ENCODE measurements at places on chromosomes 16 and 17.

DNA sequence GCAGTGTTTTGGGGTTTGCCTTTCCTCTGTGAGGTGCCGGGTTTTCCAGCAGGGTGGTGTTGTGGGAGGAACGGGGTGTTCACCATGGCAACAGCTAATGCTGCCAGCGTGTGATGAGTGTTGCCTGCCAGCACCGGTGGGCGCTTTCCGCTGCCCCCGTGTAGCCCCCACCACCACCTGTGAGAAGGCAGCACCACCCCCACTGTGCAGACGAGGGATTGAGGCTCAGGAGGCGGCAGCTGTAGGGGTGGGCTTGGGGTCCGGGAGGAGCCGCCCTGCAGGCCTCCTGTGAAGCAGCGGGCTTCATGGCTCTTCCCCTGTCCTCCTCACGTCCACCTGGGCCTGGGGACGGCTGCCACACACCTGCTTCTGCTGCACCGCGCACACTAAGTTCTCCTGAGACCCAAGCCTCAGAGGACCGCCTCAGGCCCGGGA, 5.2 kb downstream of the RAB40C start:
- DNase-seq = no peak

- no peak for DNase-seq
Measured at GRCh38 chr16:10906482-10906881, 29.5 kb downstream of the CIITA start.

DNA sequence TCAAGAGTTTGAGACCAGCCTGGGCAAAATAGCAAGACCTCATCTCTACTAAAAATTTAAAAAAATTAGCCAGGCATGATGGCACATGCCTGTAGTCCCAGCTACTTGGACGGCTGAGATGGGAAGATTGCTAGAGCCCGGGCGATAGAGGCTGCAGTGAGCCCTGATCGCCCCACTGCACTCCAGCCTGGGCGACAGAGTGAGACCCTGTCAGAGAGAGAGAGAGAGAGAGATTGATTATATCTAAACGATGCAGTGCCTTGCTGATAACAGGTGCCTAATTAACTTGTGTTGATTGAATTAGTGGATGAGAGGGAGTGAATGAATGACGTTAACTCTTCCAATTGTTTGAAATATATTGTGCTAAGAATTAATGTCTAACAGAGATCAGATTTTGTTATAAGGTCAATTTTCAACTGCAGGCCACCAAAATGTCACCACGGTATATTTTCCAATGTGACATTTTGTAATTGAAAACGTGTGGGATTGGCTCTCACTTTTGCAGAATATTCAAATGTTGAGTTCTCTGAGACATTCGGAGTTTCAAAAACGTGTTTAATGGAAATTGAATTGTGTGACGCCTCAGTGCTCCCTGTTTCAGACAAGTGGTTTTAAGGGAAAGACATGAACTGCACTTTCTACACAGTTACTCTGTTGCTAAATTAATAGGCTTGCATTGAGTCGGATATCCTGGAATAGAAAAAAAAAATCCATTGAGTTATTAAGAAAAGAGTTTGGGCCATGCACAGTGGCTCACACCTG, 53.6 kb downstream of the ABAT start:
- no peak for DNase-seq

- DNase-seq = no peak
Measured at GRCh38 chr16:28167221-28167620, 44.5 kb downstream of the XPO6 start.

DNA sequence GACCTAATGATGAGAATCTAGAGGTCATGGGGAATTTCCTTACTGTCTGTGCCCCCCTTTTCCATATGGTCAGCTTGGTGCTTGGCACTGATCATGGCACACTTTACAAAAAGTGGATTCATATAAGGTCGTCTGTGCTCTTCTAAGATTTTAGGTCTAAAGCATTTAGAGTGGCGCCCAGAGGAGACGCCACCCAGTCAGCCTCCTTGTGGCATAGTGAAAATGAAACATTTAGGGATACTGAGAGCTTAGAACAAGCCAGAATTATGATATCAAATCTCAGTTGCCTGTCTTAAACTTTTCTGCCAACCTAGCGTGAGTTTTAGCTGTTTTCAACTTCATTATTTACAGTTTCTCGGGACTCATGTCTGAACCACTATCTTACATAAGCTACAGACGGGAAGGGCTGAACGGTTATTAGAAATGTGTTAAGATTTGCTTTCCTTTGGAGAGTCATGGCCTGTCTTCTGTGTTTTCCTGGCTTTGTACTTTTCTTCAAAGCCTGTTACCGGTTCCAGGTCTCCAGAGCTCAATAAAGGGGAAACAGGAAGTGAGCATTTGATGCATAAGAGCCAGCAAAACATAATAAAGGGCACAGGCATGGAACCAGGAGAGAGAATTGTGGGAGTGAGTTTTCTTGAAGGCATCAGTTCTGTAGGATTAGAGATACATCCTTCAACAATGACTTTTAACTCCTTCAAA, 13.7 kb downstream of the ZNRF1 start:
- no peak for DNase-seq

GRCh38 chr16:87846705-87847466, 22.4 kb downstream of the SLC7A5 start:
- DNase-seq = no peak

DNA sequence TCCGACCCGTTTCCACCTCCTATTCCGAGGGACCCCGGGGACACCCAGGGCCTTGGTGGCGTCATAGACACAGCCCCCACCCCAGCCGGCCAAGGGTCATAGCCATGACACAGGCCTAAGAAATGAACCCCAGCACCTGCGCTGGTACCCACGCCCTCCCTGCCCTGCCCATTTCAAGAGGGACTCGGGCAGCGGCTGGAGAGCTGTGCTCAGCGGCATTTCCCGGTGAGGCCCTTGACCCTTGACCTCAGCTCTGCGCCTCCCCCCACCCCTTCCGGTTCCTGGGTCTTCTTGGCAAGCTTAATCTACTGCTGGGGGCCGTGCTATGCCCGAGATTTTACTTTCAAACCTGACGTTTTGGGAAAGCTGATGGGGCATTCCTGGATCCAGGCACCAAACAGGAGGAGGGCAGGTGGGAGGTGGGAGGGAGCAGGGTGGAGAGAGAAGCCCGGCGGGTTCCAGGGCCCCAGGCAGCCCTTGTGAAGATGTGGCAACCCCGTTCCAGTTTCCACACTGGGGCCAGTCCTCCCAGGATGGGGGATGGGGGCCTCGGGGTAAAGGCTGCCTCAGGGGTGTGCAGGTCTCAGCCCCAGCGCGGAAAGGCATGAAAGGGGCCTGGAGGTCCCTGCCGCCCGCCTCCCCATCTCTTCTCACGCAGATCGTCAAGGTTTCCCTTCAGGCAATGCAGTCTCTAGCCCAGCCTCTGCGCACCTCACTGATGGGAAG, at the start of gene SLC22A31:
TSS of gene SLC22A31 (minus strand) at position 414 of the 726 bp plus-strand sequence. CDS start at position 378, 36 bp downstream.
- no peak for DNase-seq

- no peak for DNase-seq
Measured at GRCh38 chr16:55666012-55666411, 10.2 kb downstream of the SLC6A2 start.

GRCh38 chr17:47615766-47616424, 33.8 kb upstream of the KPNB1 start:
- no peak for DNase-seq

GRCh38 chr16:51526621-51527020, 375.6 kb upstream of the SALL1 start:
- no peak for DNase-seq

Measured in left forelimb (tissue), 1 donor.